ENCODE measurements at places on chromosomes 2 and 18. TPM values are rescaled to one million over a fixed set of nuclear protein-coding genes. Genes with fewer than 3 reads are reported as not detected.

The TNP1 gene
- total RNA-seq: not detected

The HDAC4 gene
- 90.6 TPM for total RNA-seq

The CD8B2 gene
- total RNA-seq: not detected

The SLC5A7 gene
- 0.27 TPM for total RNA-seq

The RAB3GAP1 gene
- 30.7 TPM for total RNA-seq

The MAL gene
- 9.0 TPM for total RNA-seq

The C2orf81 gene
- total RNA-seq: 3.7 TPM

The CYP26B1 gene
- total RNA-seq: 9.7 TPM

The TRABD2A gene
- total RNA-seq: not detected

The ITGA4 gene
- 5.4 TPM for total RNA-seq

The ADGRF3 gene
- total RNA-seq: 0.54 TPM
